ENCODE measurements at places on chromosomes 12 and 14. TPM values are rescaled to one million over a fixed set of nuclear protein-coding genes. Genes with fewer than 3 reads are reported as not detected.

CYP27B1 gene
- total RNA-seq = 0.20 TPM

TMEM116 gene
- total RNA-seq = 9.4 TPM

RNASE2 gene
- not detected for total RNA-seq

CELA1 gene
- total RNA-seq = not detected

MDGA2 gene
- total RNA-seq = not detected
